ELF-1 (cell line): ENCODE measurements at places on chromosomes 3 and 15.
A peak's percentile ranks its signal among the peaks of the same experiment; 100 is the strongest.

GRCh38 chr3:188449421-188449820 lies 295.5 kb downstream of the LPP start:
- DNase-seq = no peak

- DNase-seq = no peak
Observed at GRCh38 chr3:158773166-158773565, 28.7 kb upstream of the MFSD1 start.

DNA sequence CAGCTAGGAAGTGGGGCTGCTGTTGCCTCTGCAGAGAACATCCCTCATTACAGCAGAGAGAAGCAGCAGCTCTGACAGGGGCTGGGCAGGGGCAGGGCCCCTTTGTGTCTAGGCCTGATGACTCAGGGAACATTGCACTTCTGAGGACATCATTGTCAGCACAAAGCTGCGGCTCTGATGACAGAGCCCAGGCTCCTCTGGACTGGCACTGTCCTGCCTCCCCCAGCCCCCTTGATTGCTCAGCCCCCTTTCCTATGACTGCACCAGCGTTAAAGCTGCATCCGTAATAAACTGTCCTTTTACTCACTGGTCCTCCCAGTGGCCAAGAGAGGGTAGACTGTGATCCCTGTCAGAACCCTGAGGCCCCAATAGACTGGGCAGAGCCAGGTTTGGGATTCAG lies 18.3 kb downstream of the TRH start:
- peak; percentile 58 for DNase-seq

- peak; percentile 87 for DNase-seq
Observed at GRCh38 chr15:74302821-74303359, 64.6 kb downstream of the CYP11A1 start.

- no peak for DNase-seq
Observed at GRCh38 chr15:34301058-34301457, 36.5 kb downstream of the SLC12A6 start.

GRCh38 chr15:77235566-77235965 lies 164.7 kb upstream of the TSPAN3 start:
- DNase-seq = no peak

DNA sequence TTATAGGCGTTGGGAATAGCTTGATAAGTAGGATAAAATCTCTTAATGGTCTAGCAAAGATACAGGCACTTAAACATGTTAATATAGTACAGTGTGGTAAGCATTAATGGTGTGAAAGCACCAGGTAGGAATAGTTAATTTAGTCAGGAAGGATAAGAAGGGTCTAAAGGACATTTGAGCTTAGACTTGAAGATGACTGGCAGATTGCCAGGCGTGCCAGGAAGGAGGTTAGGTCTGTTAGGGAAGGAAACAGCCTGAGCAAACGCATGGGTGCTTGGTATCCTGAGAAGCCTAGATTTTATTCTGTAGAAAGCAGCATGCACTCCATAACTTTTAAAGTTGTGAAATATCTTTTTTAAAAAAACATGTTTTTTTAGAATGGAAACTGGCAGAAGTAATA lies 17.7 kb downstream of the SEC62 start:
- no peak for DNase-seq

DNA sequence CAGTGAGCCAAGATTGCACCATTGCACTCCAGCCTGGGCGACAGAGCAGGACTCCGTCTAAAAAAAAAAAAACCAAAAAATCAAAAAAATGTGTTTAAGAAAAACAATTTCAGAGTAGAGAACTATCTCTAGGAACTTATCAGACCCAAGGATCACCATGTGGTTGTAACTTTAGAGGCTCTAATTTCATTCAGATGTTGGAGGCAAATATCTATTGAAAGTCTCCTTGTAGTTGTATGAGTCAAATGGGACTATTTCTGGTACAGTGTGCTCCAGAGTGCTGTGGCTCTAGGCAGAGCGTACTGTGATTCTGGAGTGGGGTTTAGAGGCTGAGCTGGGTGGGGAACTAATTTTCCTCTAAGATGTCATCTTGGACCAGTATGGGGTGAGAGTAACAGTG lies 398.7 kb downstream of the SHQ1 start:
- no peak for DNase-seq

DNA sequence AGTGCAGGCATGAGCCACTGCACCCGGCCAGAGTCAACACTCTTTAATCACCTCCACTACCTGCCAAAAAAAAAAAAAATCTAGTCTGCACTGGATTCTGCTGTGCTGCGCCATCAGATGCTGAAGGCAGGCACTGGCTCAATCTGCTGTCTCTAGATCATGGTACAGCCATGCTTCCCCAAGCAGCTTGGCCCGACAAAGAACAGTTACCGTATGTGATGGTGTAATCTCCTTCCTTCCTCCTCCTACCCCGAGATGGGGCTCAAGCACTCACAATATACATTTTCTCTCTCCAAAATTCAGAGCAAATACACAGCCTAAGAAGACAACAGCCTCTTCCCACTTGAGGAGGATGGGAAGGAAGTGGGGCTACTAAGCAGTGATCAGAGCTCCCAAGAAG lies 45.1 kb downstream of the DAPK2 start:
- DNase-seq = no peak

- no peak for DNase-seq
Observed at GRCh38 chr3:183149915-183150750, 12.4 kb downstream of the LAMP3 start.

DNA sequence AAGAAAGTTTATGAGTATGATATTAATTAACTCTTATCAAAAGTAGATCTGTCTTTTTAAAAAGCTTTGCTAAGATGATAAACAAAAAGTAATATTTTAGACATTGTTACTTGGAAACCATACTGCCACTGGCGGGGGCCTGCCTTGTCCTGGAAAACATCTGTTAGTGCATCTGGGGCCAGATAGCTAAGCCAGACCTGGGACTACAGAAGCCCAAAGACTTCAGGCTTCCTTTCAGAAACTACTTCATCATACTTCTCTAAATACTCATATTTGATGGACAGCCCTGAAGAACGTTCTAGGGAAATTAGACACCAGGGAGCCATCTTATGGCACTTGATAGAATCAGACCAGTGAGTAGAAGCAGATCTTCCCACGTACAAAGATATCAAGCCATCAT lies 795.4 kb upstream of the SEMA6D start:
- DNase-seq = no peak

GRCh38 chr3:175605851-175606250 lies 746.7 kb downstream of the NAALADL2 start:
- no peak for DNase-seq

DNA sequence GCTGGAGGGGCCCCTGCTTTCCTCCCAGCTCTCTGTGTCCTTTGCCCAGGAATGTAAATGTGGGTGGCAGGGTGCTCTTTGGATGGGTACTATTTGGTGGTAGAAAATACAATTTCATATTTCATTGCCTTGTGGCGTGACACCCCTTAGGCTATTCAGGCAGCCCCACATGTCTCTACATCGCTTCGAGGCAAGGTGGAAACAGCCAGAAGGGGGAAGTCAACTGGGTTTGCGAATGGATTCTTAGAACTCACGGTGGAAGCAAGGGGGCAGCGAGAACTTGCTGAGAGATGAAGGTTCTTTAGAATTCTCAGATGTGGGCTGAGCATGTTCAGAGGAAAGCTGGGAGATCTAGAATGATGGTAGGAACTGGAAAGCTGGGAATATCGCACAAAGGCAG lies 25.3 kb downstream of the PLA2G4D start:
- DNase-seq = no peak

DNA sequence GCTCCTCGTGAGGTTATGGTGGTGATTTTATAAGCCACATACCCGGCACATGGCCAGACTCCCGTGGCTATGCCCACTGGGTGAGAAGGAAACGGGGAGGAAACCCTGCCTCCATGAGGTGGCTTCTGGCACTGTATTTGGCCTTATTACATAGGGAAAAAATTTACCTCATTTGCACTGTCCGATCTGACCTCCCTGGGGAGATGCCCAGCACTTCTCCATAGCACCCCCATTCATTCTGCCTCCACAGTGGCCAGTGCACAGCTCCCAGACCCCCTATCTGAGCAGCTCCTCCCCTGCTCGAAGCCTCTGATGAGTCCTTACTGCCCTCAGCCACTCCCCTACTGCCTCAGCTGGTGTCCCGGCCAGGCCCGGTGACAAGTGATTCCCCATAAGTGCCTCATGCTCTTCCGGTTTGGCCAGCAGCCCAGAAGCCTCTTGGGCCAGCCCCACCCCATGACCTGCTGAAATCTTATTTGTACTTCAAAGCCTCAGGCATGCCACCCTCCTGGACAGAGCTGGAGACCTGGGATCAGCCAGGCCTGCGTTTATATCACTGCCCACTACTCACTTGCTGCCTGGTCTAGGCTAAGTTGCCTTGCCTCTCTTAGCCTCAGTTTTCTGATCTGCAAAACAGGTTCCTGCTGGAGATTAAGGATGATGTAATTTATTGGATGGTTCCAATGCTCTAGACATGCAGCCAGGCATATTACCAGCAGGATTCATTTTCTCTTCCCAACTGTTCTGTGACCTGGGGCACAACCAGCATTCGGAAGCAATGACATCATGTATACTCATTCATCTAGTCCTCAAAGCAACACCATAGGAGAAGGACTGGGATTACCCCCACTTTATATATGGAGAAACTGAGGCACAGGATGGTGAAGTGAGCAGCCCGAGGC lies 30.6 kb upstream of the SLC6A6 start:
- peak; percentile 78 for DNase-seq

- no peak for DNase-seq
Observed at GRCh38 chr3:127714125-127714571, 41.4 kb downstream of the ABTB1 start.

DNA sequence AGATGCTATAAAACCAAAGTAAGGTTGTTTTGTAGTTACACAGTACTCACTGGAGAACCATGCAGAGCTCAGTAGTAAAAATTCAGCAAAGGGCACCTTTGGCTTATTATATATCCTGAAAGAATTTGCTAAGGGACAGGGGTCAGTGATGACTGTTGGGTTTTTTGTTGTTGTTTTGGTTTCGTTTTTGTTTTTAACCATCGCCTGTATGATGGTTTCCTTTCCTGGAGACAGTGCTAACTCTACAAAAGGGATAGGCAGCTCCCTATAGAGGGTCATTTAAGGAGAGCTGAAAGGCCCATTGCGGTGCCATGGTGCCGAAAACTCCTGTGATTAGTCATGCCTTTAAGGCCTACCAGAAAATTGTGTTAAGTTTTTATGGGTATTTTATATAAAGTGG lies 118.2 kb upstream of the GOLIM4 start:
- no peak for DNase-seq

- no peak for DNase-seq
Observed at GRCh38 chr3:190001426-190001825, 119.3 kb downstream of the P3H2 start.

- DNase-seq = no peak
Observed at GRCh38 chr3:168511428-168512014, 415.8 kb upstream of the GOLIM4 start.

DNA sequence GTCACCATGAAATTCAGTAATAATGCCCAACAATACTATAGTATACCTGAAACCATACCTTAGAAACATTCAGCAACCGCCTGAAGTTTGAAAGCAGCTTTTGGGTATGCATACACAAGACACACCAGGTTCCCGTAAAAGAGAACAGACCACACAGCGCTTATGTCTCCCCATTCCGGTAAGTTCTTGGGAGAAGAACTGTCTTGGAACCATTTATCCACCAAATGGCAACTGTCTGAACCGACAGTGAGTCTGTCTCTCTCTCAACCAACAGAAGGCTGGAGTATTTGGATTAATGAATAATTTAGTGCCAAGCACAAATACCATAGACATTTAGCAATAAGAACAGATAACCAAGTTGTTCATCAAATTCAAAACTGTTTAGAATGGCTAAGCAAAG lies 7.6 kb downstream of the RGMA start:
- DNase-seq = no peak

- DNase-seq = no peak
Observed at GRCh38 chr15:68621535-68621934, 42.7 kb downstream of the CORO2B start.

- DNase-seq = no peak
Observed at GRCh38 chr3:47578119-47578632, 489 bp downstream of the CSPG5 start.

GRCh38 chr3:150739877-150740645 lies 22.9 kb downstream of the SIAH2 start:
- DNase-seq = no peak

DNA sequence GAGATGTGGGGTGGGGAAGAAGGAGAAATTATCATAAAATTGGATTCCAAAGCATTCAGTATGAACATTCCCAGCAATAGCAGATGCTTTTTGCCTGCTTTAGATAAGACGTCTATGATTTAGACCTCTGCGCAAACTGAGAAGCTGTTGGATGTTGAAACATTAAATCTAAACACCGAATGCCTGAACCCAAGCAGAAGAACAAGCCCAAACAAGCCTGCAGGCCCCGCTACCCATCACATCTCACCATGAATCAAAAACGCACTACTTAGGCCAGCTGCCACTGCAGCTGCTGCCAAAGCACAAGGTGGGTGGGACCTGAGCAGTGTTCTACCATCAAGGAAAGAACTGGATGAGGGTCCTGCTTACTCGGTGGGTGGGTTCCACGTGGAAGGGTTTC lies 24.4 kb upstream of the THBS1 start:
- DNase-seq = no peak

GRCh38 chr15:45790325-45790943 lies 155.6 kb downstream of the SQOR start:
- no peak for DNase-seq

- DNase-seq = no peak
Observed at GRCh38 chr15:72970933-72971760, 81.1 kb upstream of the NEO1 start.

DNA sequence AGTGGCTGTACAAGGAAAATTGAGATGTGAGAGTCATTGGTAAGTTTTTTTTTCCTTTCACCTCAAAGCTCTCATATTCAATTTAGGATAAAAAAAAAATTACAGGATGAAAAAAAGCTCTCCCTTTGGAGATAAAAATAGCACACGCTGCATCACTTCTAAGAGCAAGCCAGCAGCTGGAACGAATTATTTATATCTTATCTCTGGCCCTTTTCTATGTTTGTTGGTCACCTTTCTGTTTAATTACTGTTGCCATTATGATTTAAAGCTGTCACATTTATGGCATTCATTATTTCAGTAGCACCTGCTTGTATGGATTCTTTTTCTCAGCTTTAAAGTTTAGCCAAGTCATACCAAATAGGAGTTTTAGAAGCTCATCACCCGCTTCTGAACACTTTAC lies 171.6 kb upstream of the PDZRN3 start:
- no peak for DNase-seq

DNA sequence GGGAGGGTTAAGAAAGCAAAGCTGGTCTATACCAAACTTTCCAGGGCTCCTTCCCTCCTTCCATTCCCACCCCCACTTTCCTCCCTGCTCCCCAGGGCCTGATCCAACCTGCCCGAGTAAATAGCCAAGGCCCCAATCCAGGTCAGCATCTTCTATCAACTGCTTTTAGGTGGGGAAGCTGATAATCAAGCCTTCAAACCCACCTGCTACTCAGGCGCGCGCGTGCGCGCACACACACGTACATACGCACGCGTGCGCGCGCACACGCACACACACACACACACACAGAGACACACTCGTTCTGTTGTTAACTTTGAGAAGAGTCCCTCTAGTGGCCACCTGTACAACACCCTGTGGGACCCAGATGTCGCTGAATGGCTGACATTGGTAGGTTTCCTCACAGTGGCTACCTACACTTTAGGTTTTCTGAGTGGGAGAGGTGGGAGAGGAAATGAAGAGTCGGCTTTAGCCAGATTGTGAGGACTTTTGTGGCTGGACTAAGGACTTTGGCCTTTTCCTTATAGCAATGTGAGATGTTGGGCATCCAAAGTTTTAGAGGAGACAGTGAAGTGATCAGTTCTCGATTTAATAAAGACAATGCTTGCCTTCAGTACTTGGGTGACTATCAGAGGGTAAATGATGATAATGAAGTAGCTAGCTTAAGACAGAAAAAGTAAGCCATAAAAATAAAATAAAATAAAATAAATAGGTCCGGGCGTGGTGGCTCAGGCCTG lies 179.9 kb upstream of the C2CD4B start:
- DNase-seq = peak; percentile 76

- no peak for DNase-seq
Observed at GRCh38 chr3:176785171-176785570, 412.1 kb downstream of the TBL1XR1 start.
